Fibroblast of skin of left biceps (primary cell): ENCODE measurements at places on chromosomes 1 and 21.

DNA sequence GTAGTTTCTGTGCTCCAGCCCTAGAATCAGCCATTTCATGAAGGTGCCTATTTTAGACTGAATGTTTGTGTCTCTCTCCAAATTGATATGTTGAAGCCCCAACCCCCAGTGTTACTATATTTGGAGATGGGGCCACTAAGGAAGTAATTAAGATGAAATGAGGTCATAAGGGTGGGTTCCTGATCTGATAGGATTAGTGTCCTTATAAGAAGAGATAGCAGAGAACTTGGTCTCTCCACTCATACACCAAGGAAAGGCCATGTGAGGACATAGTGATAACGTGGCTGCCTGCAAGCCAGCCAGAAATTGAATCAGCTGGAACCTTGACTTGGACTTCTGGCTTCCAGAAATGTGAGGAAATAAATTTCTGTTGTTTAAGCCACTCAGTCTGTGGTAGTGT lies 12.3 kb downstream of the RAVER2 start:
- DNase-seq = no peak

DNA sequence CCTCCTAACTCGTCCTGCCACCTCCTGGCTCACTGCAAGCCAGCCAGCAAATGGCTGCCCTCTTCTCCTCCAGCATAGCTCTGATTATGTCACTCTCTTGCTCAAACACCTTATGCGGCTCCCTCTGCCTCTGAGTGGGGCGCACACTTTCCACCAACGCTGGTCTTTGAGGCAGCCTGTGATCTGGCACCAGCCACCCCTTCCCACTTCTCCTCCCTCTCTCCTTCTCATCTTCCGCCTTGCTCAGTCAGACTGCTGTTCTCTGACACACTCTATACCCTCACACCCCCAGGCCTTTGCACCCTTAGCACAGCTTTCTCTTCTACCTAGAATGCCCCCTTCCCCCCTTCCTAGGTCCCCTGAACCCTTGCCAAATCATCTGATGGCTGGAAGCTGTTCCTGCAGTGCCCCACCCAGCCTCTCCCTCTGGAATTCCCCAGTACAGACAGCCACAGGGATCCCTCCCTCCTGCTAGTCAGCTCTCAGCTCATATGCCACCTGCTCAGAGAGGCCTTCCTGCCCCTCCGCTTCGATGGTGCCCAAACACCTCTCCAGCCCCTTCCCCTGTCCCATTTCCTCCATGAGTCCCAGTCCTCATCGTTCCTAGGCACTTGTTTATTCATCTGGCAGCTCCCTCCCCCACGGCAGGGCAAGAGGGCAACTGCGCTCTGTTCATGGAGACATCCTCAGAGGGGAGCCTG lies 21.7 kb upstream of the PEF1 start:
- DNase-seq = no peak

DNA sequence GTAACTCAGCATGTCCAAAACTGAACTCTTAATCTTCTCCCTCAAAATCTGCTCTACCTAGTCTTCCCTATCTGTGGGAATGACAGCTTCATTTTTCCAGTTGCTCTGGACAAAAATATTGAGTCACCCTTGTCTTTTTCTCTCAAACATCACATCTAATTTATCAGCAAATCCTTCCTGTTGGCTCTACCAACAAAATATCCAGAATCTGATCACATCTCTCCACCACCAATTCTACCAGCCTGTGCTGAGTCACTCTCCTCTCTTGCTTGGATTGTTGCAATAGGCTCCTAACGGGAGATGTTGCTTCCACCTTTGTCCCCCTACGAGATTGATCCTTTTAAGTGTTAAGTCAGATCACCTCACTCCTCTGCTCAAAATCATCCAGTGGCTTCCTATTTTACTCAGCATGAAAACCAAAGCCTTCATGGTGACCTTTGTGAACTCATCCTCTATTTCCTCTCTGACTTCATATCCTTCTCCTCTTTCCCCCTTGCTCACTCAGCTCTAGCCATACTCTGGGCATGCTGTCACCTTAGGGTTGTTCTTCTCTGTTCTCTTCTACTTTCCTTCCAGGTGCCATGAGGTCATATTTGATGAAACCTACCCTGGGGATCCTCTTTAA lies 21.5 kb upstream of the SMYD2 start:
- no peak for DNase-seq

DNA sequence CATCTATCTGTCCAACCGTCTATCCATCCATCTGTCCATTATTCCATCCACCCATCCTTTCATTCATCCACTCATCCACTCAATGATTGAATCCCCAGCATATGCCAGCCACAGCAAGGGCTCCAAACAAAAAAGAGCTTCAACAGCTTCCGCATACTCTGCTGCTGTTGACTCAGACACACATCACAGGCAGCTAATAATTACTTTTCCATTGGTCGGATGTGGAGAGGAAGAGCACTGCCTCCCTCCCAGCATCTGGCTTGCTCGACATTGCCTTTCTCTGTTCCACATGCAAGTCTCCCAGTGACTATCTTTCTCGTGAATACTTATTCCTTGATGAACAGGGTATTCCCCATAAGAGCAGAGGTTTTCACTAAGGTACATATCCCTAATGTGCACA lies 176.5 kb downstream of the HIVEP3 start:
- DNase-seq = peak; percentile 77

- no peak for DNase-seq
Measured at GRCh38 chr1:165408518-165408917, 36.4 kb downstream of the RXRG start.

- DNase-seq = no peak
Measured at GRCh38 chr1:170520601-170521000, 11.4 kb upstream of the GORAB start.

GRCh38 chr1:1914971-1915692 lies at the start of gene CALML6:
CALML6 (plus strand) TSS chr1:1915260; CDS start chr1:1915281, 21 bp downstream.
- DNase-seq = no peak

- peak; percentile 55 for DNase-seq
Measured at GRCh38 chr1:20493839-20494608, 8.0 kb upstream of the CAMK2N1 start.

DNA sequence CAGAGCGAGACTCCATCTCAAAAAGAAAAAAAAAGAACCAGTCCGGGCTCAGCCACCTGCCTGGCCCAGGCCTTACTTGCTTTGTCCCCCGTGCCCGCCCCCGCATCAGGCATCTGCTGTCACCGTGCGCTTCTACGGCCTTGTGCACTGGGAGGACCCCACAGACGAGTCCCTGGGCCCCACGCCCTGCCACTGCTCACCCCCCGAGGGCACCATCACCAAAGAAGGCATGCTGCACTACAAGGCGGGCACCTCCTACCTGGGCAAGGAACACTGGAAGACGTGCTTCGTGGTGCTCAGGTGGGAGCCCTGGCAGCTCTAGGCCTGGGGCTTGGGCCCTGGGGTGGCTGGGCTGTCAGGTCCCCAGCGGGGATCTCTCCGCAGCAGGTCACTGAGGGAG lies 5.6 kb upstream of the SLC25A34 start:
- DNase-seq = no peak

- DNase-seq = no peak
Measured at GRCh38 chr21:21858502-21859334, 860.5 kb downstream of the NCAM2 start.

GRCh38 chr1:96634883-96635282 lies 86.7 kb upstream of the PTBP2 start:
- DNase-seq = no peak

DNA sequence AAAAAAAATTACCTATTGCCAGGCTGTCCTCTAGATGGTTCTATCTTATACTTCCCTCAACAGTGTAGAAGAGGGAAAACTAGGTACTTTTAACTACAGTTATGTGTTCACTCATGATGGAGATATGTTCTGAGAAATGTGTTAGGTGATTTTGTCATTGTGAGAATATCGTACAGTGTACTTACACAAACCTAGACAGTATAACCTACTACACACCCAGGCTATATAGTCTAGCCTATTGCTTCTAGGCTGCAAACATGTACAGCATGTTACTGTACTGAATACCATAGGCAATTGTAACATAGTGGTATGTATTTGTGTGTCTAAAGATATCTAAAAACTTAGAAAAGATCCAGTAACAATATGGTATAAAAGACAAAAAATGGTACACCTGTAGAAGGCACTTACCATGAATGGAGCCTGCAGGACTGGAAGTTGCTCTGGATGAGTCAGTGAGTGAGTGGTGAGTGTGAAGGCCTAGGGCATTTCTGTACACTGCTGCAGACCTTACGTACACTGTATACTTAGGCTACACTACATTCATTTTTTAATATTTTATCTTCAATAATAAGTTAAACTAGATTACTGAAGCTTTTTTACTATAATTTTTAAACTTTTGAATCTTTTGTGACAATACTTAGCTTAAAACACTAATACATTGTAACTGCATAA lies 13.2 kb downstream of the MGST3 start:
- no peak for DNase-seq

GRCh38 chr1:24186993-24187790 lies at the start of gene IFNLR1:
IFNLR1 (minus strand) TSS chr1:24187289; CDS start chr1:24187248, 41 bp downstream.
- DNase-seq = no peak

GRCh38 chr1:56430141-56430839 lies 149.1 kb downstream of the PLPP3 start:
- no peak for DNase-seq

DNA sequence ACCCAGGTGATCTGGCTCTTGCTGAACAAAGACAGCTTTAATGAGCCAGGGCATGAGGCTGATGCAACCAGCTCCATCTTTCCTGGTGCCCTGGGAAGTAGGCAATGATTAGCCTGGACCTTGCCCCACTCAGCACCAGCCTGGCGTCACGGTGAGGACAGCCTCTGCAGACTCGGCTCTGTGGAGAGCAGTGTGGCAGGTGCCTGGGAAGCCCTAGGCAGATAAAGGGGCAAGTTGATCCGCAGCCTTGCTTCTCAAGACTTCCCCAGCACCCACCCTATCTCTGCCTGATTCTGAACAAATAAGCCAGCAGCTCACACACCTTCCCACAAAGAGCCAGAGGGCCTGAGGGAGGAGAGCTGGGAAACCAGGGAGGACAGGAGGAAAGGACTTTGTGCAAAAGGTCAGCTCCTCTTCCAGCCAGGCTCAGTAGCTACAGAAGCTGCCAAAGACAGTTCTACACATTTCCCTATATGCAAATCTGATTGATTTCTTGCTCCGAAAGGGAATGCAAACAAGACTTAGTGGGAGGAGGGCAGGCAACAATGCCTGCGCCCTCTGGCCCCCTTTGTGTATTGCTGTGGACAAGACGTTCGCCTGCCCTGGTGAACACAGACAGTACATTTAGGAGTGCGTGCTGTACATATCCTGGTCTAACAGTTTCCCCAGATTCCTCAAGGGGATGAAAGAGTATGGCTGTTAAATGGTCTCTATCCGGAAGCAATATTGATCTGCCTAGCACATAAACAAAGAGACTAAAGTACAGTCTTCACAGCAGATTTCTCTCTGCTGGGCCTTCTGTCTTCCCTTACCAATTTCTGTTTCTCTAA lies 63.8 kb downstream of the BCAR3 start:
- no peak for DNase-seq

DNA sequence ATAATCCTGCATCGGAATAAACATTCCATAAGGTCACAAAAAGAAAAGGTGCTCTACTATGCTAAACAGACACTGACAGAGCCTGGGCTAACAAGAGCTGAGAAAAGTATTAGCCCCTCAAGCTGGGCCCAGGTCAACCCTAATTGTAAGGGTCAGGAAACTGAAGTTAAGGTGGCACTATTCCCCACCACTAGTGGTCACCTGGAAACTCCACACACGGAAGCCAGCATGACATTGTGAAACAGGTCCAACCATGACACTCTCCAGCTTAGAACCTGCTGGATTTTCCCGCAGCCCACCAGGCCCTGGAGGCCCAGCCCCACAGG lies 1.2 kb downstream of the PTTG1IP start:
- DNase-seq = no peak

GRCh38 chr1:41981796-41982195 lies 63.1 kb upstream of the HIVEP3 start:
- DNase-seq = no peak

GRCh38 chr1:224617410-224618355 lies 1.6 kb downstream of the CNIH3 start:
- no peak for DNase-seq

GRCh38 chr21:36773995-36774394 lies 75.1 kb downstream of the SIM2 start:
- no peak for DNase-seq

DNA sequence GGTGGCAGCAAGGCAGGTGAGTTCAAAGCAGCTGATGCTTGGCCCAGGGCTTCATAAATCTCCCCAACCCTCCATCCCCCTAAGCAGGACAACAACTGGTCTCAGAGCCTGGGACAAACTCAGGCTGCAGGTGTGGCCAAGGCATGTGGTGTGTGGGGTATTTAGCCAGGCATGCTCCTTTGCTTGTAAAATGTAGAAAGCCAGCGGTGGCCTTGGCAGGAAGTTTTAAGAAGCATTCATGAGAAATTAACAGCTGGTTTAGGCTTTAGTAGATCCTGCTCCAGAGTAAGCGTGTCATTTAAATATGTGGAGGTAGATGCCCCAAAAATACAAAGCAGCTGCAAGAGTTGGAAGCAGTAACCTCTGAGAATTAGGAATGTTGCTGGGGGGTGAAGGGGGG lies 44.8 kb downstream of the NTPCR start:
- no peak for DNase-seq

- DNase-seq = no peak
Measured at GRCh38 chr1:43449708-43450069, 4.0 kb downstream of the HYI start.

GRCh38 chr1:3732434-3733093 lies 19.7 kb upstream of the CCDC27 start:
- DNase-seq = no peak

- DNase-seq = no peak
Measured at GRCh38 chr1:62176597-62177312, 17.9 kb upstream of the L1TD1 start.

GRCh38 chr1:24564695-24565094 lies 8.8 kb downstream of the NCMAP start:
- no peak for DNase-seq

GRCh38 chr1:26281971-26282370 lies 2.1 kb downstream of the SH3BGRL3 start:
- no peak for DNase-seq

- DNase-seq = peak; percentile 88
Measured at GRCh38 chr1:91900562-91900961, 14.6 kb upstream of the TGFBR3 start.

DNA sequence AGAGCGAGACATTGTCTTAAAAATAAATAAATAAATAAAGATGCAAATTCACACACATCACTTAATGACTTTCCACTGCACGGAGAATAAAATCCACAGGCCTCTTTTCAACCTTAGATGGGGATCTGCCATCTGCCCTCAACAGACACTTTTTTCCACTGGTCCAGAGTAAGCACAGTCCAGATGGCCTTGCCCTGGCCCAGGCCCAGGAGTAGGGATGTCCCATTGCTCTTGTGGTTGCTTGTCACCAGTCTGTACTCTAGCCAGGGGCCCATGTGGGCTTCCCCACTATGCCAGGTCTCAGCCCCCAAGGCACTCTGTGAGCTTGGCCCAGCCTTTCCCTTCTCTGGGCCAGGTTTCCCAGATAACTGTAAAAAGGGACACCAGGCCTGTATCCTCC lies 17.4 kb downstream of the PLOD1 start:
- DNase-seq = no peak
